WTC11 (cell line): ENCODE measurements at places on chromosomes 1 and 21. TPM values are rescaled to one million over a fixed set of nuclear protein-coding genes. Genes with fewer than 3 reads are reported as not detected.

CTBS gene
- 8.8 to 10.1 TPM (median 9.3 TPM) in 3 replicates for total RNA-seq

RNF207 gene
- 9.2 to 14.0 TPM (median 12.9 TPM) in 3 replicates for total RNA-seq

OR2T33 gene
- total RNA-seq = not detected in 3 replicates

KRTAP12-2 gene
- total RNA-seq = 0.25 TPM in 1 of 3 replicates, not detected in the others

HMCN1 gene
- total RNA-seq = 5.6 to 10.6 TPM (median 10.5 TPM) in 3 replicates

SUMO3 gene
- total RNA-seq = 81.7 to 86.3 TPM (median 85.4 TPM) in 3 replicates

FAM110D gene
- 0.37 to 0.55 TPM (median 0.53 TPM) in 3 replicates for total RNA-seq

PRKAA2 gene
- 4.8 to 8.1 TPM (median 8.1 TPM) in 3 replicates for total RNA-seq

NFIA gene
- total RNA-seq = 7.3 to 16.7 TPM (median 8.6 TPM) in 3 replicates

PYHIN1 gene
- total RNA-seq = 0.11 TPM in 1 of 3 replicates, not detected in the others

LCE1A gene
- total RNA-seq = not detected in 3 replicates

TINAGL1 gene
- total RNA-seq = 7.2 to 8.4 TPM (median 8.4 TPM) in 3 replicates

H6PD gene
- total RNA-seq = 7.4 to 7.9 TPM (median 7.8 TPM) in 3 replicates

LAMB3 gene
- total RNA-seq = 0.53 to 0.85 TPM (median 0.60 TPM) in 3 replicates

ARHGAP30 gene
- 0.39 to 0.92 TPM (median 0.52 TPM) in 3 replicates for total RNA-seq

ATP1A2 gene
- total RNA-seq = 22.8 to 25.6 TPM (median 23.2 TPM) in 3 replicates

GRCh38 chr1:224106568-224107281 is 7.2 kb upstream of the FBXO28 start:
- H3K4me1 ChIP-seq = peaks cover 3% of the 10 kb centered on the region; the same call in 1 of the 2 replicates
- peak; percentile 22 for DNase-seq
- H3K27me3 ChIP-seq = peaks cover 2% of the 10 kb centered on the region; the same call in 1 of the 2 replicates
- H3K36me3 ChIP-seq = no peaks in the 10 kb centered on the region
- H3K27ac ChIP-seq = no peak overlapping the region
- no peak overlapping the region for H3K4me3 ChIP-seq

DNA sequence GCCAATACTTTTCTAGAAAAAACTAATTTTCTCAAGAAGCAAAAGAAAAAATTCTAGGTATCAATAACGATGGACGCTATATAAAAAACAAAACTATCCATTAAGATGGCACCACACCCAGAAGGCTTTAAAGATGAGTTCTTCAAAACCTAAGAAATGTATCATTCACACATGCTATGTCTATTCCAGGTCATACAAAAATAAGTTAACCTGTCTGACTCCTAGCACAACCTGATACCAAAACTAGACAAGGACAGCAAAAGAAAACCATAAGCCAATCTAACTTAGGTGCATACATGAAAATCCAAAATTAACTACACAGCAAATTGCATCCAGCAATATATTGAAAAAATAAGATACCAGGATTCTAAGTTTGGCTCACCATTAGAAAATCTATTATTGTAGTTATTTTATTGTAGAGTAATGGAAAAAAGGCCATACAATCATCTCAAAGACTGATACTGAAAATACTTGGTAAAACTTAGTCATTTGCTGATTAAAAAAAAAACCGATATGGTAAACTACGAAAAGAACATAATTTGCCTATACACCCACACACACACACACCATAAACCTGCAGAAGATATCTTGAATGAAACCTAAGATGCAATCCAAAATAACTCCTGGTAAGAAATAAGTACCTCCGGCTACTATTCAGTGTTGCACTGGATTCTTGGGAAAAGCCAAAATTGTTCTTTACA is 55.0 kb downstream of the TRAF5 start:
- peak overlapping the region; percentile 92 for H3K4me3 ChIP-seq
- no peaks in the 10 kb centered on the region for H3K36me3 ChIP-seq
- H3K4me1 ChIP-seq = peaks cover 41% of the 10 kb centered on the region
- H3K27me3 ChIP-seq = no peaks in the 10 kb centered on the region

DNA sequence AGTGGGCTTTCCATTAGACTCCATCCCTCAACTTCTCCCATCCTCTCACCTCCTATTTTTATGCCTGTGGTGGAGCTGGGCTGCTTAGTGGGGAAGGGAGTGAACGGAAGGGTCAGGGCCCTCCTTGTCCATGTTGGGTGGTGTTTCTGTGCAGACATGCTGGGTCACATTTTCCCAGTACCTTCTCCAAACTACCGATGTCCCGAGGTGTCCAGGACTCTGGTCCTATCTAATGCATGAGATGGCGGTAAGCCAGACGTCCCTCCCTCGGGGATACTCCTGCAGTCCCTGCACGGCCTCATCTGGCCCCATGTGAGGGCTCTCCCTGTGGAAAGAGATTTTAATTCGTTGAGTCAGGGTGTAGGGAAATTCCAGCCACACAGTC is 61.0 kb downstream of the OBSCN start:
- no peaks in the 10 kb centered on the region for H3K27me3 ChIP-seq
- peaks cover 2% of the 10 kb centered on the region; the same call in 1 of the 2 replicates for H3K36me3 ChIP-seq
- no peak overlapping the region for H3K4me3 ChIP-seq

- peak overlapping the region; percentile 65 for H3K4me3 ChIP-seq
- H3K27ac ChIP-seq = no peak overlapping the region
- peaks cover 27% of the 10 kb centered on the region for H3K27me3 ChIP-seq
Observed at GRCh38 chr1:47534436-47534835, 96.6 kb downstream of the FOXD2 start.

DNA sequence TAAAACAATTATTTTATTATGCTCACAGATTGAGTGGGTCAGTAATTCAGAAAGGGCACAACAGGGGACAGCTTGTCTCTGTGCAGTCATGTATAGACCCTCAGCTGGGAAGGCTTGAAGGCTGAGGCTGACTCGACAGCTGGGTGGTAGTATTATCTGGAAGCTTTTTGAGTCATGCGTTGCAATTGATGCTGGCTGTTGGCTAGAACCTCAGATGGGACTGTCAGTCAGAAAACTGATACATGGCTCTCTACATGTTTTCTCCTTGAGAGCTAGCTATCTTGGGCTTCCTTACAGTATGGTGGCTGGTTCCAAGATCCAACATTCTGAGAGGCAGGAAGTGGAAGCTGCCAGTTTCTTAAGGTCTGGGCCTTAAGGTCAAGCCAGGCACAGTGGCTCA is 61.5 kb upstream of the SELENON start:
- DNase-seq = no peak
- H3K4me1 ChIP-seq = no peaks in the 10 kb centered on the region
- H3K36me3 ChIP-seq = no peaks in the 10 kb centered on the region
- H3K27me3 ChIP-seq = no peaks in the 10 kb centered on the region
- H3K4me3 ChIP-seq = no peak overlapping the region
- no peak overlapping the region for H3K27ac ChIP-seq

- H3K27ac ChIP-seq = no peak overlapping the region
- H3K4me3 ChIP-seq = no peak overlapping the region
- DNase-seq = no peak
- no peaks in the 10 kb centered on the region for H3K27me3 ChIP-seq
- H3K36me3 ChIP-seq = no peaks in the 10 kb centered on the region
Observed at GRCh38 chr1:79847700-79848099, 841.2 kb upstream of the ADGRL4 start.

- H3K36me3 ChIP-seq = no peaks in the 10 kb centered on the region
- H3K4me3 ChIP-seq = no peak overlapping the region
- no peak overlapping the region for H3K27ac ChIP-seq
- H3K27me3 ChIP-seq = peaks cover 24% of the 10 kb centered on the region
Observed at GRCh38 chr1:13683206-13683605, 16.8 kb upstream of the PRDM2 start.

- H3K36me3 ChIP-seq = peaks cover 4% of the 10 kb centered on the region
- H3K4me1 ChIP-seq = peaks cover 4% of the 10 kb centered on the region
- H3K27ac ChIP-seq = no peak overlapping the region
- H3K4me3 ChIP-seq = peak overlapping the region; percentile 59
- H3K27me3 ChIP-seq = peaks cover 86% of the 10 kb centered on the region
- DNase-seq = peak; percentile 56
Observed at GRCh38 chr1:154502744-154503115, 518 bp upstream of the SHE start.

DNA sequence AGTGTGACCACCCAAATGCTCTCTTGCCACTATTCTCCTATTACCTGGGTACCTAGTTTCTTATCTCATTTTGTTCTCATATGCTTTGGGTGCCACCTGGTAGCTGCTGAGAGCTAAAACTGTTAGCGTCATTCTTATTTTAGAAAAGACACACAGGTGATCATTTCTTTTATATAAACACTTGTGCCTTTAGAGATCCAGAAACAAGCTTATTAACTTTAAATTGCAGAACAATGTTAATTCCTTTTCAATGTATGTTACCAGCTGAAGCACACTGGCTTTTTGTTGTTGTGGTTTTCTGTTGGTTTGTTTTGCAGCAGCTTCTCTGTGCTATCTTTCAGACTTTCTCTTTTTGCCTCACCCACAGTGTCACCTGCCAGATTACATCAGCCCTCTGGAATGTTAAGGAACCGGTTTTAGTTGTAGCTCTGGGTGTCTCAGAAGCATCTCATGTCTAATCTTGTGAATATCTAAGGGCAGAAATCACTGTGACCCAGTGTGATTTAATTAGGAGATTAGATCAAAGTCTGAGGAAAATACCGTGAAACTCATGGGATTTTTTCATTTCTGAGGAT is 43.4 kb upstream of the SLC19A2 start:
- no peaks in the 10 kb centered on the region for H3K27me3 ChIP-seq
- peaks cover 32% of the 10 kb centered on the region for H3K4me1 ChIP-seq
- H3K27ac ChIP-seq = peak overlapping the region; percentile 95
- DNase-seq = peak; percentile 42
- H3K4me3 ChIP-seq = peak overlapping the region; percentile 39

DNA sequence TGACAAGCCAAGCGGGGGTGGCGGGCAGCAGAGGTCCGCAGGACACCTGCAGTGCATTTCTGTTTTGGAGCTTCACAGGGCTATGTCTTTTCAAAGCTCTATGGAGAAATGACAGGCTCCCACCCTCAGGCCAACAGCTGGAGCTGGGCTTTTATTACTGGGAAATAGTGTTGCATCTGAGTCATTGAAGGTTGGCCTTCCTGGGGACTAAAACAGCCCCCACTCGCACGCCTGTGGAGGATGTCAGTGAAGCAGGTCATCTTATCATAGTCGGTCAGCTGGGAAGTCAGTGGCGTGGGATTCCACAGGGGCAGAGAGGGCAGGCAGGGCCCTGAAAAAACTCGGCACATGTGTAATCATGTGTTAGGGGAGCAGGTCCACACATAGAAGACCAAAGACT is 55.3 kb downstream of the NTPCR start:
- no peak for DNase-seq
- peaks cover 25% of the 10 kb centered on the region for H3K36me3 ChIP-seq
- H3K27ac ChIP-seq = no peak overlapping the region

DNA sequence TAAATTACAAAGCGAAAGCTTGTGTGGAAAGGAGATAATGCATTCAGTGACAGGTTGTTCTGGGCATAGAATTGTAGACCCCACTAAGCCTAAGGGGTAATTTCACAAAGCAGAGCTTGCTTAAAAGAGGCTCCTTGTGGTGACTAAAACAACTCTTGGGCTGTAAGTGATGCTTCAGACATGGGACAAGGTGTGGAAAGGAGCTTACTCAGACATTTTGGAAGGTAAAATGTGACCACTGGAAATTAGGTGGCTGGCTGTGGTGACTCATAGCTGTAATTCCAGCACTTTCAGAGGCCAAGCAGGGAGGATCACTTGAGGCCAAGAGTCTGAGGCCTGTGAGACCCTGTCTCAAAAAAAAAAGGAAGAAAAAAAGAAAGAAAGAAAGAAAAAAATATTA is 51.1 kb upstream of the LRRC8C start:
- no peak overlapping the region for H3K4me3 ChIP-seq
- peaks cover 34% of the 10 kb centered on the region for H3K36me3 ChIP-seq
- DNase-seq = no peak
- peaks cover 16% of the 10 kb centered on the region for H3K4me1 ChIP-seq

GRCh38 chr21:31666445-31667010 is 7.0 kb downstream of the SOD1 start:
- H3K4me3 ChIP-seq = no peak overlapping the region
- H3K27ac ChIP-seq = peak overlapping the region; percentile 53
- peaks cover 67% of the 10 kb centered on the region for H3K4me1 ChIP-seq
- peaks cover 56% of the 10 kb centered on the region for H3K36me3 ChIP-seq

GRCh38 chr1:46450160-46450517 is 39.5 kb upstream of the DMBX1 start:
- H3K27ac ChIP-seq = no peak overlapping the region
- H3K4me3 ChIP-seq = no peak overlapping the region
- peaks cover 98% of the 10 kb centered on the region for H3K27me3 ChIP-seq
- DNase-seq = no peak

GRCh38 chr1:156123356-156124196 is 9.1 kb downstream of the LMNA start:
- H3K36me3 ChIP-seq = no peaks in the 10 kb centered on the region
- no peaks in the 10 kb centered on the region for H3K27me3 ChIP-seq

GRCh38 chr21:34128124-34128523 is 54.7 kb downstream of the MRPS6 start:
- H3K4me1 ChIP-seq = peaks cover 82% of the 10 kb centered on the region
- no peak for DNase-seq

GRCh38 chr1:174818951-174819350 is 180.8 kb upstream of the CACYBP start:
- no peak overlapping the region for H3K27ac ChIP-seq
- H3K36me3 ChIP-seq = no peaks in the 10 kb centered on the region
- H3K4me3 ChIP-seq = no peak overlapping the region
- peaks cover 13% of the 10 kb centered on the region for H3K4me1 ChIP-seq
- no peaks in the 10 kb centered on the region for H3K27me3 ChIP-seq

GRCh38 chr1:51648180-51649109 is 31.6 kb downstream of the OSBPL9 start:
- H3K4me1 ChIP-seq = peaks cover 21% of the 10 kb centered on the region
- no peaks in the 10 kb centered on the region for H3K36me3 ChIP-seq
- H3K27me3 ChIP-seq = no peaks in the 10 kb centered on the region
- no peak overlapping the region for H3K4me3 ChIP-seq
- DNase-seq = no peak

- peaks cover 59% of the 10 kb centered on the region for H3K4me1 ChIP-seq
- H3K27ac ChIP-seq = peak overlapping the region; percentile 81
- peaks cover 2% of the 10 kb centered on the region; the same call in 1 of the 2 replicates for H3K36me3 ChIP-seq
- DNase-seq = no peak
- H3K27me3 ChIP-seq = no peaks in the 10 kb centered on the region
Observed at GRCh38 chr1:214550013-214550856, 1.2 kb downstream of the PTPN14 start.

- no peak overlapping the region for H3K4me3 ChIP-seq
- H3K27me3 ChIP-seq = no peaks in the 10 kb centered on the region
- no peak overlapping the region for H3K27ac ChIP-seq
Observed at GRCh38 chr1:177848577-177848976, 121.3 kb downstream of the SEC16B start.

DNA sequence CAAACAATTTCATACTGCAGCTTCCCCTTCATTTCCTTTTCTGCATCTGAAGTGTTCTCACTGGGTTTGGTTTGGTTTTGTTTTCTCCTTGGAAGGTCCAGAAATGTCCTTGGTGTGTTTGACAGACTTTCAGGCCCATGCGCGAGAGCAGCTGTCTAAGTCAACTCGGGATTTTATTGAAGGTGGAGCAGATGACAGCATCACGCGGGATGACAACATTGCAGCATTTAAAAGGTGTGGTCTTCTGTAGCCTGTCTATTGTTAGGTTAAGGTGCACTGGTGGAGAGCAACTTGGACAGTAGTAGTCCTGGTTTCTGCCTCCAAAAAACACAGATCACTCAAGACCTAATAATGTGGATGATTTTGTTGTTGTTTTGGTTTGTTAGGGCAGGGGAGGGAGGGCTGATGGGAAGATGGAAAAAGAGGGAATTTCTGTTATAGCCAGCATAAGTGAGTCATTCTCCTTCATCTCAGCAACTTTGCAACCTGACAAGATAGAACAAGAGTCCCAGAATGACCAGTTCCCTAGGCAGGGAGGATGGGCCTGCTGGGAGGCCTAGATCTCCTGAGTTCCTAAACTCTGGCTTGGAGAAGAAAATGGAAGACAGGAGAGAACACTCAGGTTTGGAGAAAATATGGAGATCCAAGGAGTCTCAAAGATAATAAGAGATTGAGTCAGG is 12.5 kb downstream of the HAO2 start:
- DNase-seq = no peak
- no peak overlapping the region for H3K4me3 ChIP-seq
- no peak overlapping the region for H3K27ac ChIP-seq
- H3K4me1 ChIP-seq = no peaks in the 10 kb centered on the region
- H3K36me3 ChIP-seq = no peaks in the 10 kb centered on the region
